Effector CD4-positive, alpha-beta T cell (primary cell): ENCODE measurements at places on chromosomes 5 and 9.

DNA sequence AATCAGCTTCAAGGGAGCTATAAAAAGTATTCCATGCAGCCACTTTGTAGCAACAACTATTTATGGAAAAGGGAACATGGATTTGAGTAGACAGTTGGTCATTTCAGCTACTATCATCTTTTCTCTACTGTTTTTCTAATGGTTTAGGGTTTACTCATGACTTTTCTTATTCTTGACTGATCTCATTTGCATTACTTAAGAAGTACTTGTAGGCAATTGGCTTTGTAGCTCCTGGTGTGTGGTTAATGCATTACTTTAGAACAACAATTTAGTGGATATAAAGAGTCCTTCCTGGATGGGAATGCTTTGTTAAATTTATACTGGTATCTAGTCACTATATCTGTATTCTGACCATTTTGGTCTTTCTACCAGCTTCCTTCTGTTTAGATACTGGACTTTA lies 59.8 kb upstream of the NTRK2 start:
- DNase-seq, result no peak

GRCh38 chr5:55471468-55471867 lies 63.3 kb downstream of the PLPP1 start:
- DNase-seq, result no peak

GRCh38 chr9:78121488-78121887 lies 89.9 kb upstream of the GNAQ start:
- peak; percentile 21 for DNase-seq

GRCh38 chr5:107512029-107512428 lies 158.7 kb downstream of the EFNA5 start:
- DNase-seq, result no peak

DNA sequence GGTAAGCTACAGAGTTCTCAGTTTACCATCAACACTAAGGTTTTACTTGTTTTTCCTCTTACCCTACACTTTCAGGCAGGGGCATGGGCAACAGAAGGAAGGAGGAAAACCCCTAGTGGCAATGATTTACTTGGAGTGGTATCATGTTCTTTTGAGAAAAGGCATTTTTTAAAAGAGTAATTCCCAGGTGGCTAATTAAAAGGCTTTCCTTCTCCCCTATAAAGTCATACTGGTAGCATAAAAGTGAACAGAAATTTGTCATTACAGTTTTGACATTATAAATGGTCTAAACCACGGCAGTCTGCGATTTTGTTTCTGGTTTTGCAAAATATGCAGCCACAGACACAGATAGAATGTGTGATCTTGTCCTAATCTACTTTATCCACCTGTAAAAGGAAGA lies 30.9 kb upstream of the OR2K2 start:
- no peak for DNase-seq

DNA sequence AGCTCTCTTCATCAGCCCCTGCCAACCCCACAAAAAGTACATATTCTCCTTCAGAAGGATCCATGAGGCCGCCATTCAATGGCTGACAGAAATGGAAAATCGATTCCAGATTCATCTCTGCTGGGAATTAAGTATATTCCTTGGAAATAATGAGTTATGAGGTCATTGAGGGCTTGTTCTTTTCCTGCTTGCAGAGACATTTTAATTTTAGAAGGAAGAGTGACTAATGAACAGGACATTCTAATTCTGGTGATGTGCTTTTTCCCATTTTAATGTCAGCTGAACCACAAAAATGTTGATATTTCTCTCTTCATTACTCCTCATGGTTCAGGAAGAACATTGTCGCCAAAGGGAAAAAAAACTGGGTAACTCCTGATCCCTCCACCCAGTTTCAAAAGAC lies 314.0 kb downstream of the PIK3R1 start:
- no peak for DNase-seq

DNA sequence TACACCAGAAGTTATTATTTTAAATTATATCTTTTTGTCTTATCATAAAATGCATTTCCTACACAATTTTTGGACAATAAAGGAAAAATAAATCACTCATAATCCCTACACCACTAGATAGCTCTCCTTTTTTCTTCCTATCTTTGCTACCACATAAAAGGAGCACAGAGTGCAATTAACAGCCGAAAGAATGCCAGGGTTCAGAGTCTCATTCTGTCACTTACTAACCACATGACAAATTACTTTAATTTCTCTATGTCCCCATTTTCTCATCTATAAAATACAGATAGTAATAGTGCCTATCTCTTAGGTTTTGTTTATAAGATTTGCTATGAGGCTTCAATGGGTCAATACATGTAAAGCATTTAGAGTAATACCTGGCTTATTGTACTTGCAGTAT lies 158.7 kb upstream of the GRIN3A start:
- DNase-seq, result no peak

- DNase-seq, result no peak
These were observed 14.9 kb upstream of the FCN1 start for GRCh38 chr9:134932606-134933005.

DNA sequence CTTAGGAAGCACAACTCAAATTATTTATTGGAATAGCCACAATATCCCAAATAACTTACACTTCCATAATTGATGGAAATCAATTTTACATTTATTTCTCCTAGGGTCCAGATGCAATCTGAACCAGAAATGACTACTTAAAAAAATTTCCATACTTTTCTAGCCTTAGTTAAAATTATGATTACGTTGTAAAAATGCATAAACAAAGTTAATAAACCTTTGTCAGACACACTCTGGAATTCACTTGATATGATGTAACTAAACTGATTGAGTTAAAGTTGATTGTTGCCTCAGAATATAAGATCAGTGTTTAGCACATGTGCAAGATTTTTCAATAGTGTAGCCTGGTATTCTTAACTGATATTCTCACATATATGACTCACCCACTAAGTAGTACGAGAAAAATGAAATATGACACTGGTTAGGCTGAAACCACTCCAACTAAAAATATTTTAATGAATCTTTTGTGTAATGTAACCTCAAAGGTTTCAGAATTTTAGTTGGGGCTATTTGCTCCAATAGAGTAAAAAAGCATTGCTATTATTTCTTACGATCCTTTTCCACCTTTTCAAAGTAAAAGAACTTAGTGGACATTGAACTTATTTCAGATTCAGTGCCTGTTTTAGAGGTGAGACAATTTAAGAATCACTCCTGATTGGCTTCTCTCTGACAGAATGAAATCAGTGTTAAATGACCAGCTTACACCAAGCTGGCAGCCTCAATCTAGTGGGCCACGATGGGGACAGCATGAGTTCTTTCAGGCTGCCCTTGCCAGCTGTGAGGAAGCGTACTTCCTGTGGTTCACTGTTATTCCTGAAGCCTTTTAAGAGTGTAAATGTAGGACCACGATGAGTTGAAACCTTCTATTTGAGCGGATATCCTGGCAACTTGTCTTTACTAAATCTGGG lies 277.2 kb upstream of the CDH9 start:
- DNase-seq, result no peak

DNA sequence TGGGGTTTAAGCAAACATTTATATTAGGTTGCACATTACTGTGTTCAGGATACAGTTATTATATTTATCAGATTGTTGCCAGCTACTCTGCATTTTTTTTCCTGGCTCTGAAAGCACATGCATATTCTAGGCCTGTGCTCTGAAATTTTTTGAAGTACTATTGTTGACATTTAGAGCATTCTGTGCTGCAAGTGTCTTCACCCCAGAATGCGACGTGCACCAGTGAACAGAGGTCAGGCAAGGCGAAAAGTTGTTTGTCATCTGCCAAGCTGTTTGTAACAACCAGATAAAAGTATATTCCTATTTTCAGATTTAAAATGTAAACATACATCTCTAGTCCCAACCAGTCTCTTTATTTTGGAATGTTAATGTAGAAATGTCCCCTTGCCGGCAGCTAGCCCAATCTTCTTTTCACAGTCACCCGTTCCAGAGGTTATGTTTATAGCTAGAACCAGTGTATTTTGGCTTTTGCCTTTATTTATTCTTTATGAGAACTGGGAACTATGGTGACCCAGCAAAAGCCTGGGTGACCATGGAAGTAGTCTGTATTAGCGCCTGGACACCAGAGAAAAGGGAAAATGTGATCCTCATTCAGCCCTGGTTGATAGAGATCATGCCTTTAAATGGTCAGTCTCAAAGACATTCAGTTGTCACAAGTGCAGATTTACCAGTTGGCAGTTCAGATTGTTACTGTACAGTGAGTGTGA lies 84.6 kb downstream of the NDUFAF2 start:
- DNase-seq, result no peak

DNA sequence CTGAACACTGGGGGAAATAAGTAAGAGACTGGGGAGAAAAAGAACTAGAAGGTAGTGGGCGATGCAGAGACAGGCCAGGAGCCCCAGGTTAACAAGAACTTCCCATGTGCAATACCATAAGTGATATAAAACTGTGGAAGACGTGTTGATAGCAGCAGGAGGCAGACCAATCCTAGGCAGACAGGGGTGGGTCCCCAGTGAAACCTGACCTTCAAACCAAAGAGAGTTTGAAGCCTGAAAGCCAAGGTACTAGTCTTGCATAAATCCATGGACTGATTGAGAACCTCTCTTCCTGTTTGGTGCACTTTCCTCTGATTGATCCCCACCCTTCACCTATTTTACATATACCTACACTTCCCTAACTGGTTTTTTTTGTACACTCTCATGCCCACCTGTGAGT lies 15.2 kb upstream of the HEXB start:
- DNase-seq, result no peak

GRCh38 chr9:121383715-121384114 lies 13.7 kb upstream of the STOM start:
- no peak for DNase-seq

- no peak for DNase-seq
These were observed 23.5 kb upstream of the SNX2 start for GRCh38 chr5:122751293-122751782.

DNA sequence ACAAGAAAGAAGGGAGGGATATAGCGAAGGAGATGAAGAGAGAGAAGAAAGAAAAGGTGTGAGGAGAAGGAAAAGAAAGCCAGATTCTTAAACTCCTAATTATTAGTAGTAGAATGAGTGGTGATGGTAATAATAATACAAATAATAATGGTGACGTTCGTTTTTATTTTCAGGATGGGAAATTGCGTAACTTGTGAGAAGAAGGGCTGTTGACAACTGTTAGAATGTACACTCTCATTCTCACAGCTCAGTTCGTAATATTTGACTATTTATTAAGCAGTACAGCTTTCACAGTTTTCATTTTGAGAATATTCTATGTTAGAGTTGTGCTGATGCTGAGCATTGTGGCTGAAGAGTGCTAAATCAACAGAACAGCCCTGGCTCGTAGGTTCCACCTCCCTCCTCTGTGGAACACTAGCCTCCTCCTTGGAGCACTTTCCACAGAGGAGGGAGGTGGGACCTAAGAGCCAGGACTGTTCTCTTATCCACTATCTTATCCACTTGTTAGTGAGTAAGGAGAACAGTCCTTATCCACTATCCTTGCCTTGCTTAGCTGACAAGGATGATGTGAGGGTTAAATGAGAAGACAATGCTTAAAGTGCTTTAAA lies 258.3 kb upstream of the VLDLR start:
- DNase-seq, result no peak

DNA sequence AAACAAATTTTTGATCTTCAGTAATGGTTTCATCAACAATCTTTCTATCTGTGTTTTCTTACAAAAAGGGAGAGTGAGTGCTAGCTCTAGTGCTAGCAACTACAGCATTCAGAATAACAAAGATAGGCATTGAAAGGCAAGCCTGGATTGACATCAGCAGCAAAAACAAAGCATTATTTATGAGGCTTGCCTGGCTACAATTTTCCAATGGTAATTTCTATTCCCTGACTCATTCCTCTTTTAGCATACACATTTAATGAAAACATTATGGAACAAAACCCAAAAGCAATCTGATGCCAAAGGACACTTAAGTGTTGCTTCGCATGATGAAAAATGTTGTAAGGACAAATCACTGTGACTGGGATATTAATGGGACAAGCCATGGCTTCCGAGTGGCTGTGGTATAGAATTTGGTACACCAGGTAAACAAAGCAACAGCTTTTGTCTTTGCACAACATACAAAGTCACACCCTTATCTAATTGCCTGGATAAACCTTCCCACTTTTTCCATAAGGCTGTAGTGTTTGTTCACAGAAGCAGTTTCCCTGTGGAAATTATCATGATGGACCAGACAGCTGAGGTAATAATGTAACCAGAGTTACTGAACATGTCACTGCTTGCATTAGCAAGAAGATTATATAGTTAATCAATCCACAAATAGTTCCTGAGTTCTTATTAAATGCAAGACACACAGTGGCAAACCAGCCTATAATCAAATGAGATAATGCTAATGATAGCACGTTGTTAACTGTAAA lies 179.8 kb upstream of the EDIL3 start:
- DNase-seq, result no peak

DNA sequence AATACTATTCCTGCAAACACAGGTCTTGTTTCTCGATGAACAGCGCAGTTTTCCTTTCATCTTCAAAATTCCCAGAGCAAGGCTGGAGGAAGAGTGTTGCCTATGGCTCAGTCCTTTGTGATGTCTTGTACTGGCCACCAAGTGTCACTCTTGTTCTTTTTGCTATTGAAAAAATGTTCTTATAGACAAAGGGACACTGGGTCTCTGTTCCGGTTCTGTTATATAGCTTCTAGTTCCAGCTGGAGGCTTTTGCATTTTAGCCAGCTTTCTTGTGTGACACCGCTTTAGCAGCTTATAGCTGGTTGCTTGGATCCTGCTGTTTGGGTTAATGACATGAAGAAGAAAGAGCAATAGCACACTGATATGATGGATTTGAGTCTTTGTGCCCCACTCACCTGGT lies 343.7 kb upstream of the KCNN2 start:
- no peak for DNase-seq
